ENCODE measurements at places on chromosomes 6 and 20.

GRCh38 chr6:57029213-57029612 lies 17.3 kb upstream of the KIAA1586 start:
- no peak for DNase-seq

GRCh38 chr20:52847731-52848359 lies 124.3 kb upstream of the TSHZ2 start:
- no peak for DNase-seq

DNA sequence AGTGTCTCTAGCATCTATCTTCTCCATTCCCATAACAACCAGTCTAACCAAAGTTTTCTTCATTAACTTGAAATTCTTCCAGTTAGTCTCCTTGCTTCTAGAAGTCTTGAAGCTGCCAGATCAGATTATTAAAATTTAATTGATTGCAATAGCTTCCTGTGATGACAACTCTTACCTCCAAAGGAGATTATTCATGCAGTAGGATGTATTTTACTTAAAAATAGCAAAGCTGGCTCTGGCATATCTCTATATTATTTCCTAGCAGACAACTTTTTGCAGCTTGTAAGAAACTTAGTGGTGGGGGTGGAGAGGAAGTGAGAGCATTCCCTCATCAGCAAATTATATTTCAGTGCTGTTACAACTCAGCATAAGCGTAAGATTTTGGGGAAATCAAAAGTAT lies 290.4 kb downstream of the GRIK2 start:
- no peak for DNase-seq

DNA sequence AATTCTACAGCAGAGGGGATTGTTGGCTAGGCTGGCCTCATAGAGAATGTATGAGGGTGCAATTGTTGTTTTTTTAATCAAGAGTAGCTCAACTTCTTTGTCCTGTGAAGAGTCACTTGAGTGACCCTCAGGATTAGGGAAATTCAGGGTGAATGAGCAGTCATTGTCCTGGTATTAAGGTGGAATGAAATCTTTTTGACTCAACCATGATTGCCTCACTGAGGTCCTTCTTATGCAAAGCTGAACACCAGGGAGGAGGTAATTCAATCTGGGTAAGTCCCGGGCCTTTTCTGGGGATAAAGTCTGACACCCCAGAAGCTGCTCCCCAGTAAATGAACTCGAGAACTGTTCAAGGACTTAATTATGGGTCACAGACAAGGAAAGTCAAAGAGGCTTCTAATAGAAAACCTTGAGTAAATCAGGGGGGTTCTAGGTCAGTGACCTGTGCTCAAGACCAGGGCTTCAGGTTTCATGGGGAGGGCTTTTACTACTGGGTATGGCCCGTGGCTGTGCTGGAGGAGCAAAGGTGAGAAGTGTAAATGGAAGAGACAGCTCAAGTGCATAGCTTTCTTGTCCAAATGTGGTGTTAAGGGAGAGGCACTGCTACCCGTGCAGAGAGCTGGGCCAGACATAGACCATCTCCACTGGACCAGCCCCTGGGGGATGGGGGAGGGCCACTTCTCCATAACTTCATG lies 25.3 kb upstream of the ZBTB24 start:
- no peak for DNase-seq

DNA sequence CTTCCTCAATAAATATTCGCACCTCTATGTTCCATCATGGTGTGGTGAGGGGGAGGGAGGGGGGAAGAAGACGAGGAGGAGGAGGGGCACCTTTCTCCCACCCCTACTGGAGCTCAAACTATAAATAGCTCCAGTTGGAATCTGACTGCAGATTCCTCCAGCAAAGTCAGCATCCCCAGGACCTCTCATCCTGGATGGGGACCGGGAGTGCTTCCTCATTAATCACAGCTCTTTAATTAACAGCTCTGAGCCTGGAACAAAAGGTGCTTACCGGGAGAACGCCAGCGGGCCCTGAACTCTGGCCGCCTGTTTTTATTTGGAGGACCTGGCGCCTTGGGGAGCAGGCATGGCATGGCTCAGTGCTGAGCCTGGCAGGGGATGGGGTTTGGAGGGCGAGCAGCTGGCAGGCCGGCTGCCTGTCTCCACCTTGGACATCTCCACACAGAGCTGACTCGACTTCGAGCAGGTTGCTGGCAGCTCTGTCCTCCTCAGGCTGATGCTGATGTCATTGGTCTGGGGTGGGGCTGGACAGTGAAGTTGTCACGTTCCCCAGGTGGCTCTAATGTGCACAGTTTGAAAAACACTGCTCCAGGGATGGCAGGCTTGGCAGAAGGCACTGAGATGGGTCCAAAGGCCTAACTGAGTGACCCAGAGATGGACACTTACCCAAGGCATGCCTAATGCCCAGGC lies 180.4 kb downstream of the DHX35 start:
- DNase-seq, result no peak

Measured in AG04449 (cell line).